ENCODE measurements at places on chromosomes 3 and 15.

DNA sequence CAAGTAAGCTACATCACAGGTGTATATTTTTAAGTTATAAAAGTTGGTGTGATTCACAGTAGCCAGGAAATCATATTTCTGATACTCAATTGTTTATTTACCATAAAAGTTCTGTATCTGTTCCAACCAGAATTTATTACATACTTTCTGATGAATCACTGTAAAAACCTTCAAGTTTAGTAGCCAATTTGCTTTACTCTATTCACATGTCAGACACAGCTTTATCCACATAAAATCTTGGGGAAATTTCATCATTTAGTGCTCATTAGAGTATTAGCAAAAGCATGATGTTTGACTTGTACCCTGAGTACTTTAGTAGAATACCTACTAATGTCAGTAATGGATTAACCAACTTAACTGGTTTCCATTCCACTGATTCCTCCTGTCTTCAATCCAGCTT is 249.8 kb downstream of the POLQ start:
- no peak for DNase-seq

DNA sequence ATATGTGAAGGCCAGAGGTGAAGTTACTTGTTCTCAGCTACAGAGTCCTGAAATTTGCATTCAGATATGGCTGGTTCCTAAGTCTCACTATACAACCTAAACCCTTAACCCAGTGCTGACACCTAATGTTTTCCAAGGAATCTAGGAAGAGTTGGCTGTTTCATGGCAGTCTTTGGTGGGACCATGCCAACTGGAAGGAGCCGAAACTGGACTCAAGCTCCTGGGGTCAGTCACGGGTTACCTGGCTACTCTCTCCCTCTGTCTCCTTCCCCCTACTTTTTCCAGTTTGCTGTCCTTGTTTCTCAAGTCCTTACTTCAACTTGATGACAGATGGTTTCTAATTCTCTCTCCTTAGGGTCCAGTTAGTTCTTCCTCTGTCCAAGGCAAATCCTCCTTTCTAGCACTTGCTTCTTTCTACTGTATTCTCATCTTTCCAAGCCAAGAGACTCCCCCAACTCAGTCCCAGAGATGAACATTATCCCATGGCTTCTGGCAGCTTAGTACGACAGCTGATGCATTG is 88.6 kb upstream of the COL6A5 start:
- no peak for DNase-seq

- DNase-seq = no peak
These were observed 34.2 kb downstream of the CLEC3B start for GRCh38 chr3:45060165-45060892.

DNA sequence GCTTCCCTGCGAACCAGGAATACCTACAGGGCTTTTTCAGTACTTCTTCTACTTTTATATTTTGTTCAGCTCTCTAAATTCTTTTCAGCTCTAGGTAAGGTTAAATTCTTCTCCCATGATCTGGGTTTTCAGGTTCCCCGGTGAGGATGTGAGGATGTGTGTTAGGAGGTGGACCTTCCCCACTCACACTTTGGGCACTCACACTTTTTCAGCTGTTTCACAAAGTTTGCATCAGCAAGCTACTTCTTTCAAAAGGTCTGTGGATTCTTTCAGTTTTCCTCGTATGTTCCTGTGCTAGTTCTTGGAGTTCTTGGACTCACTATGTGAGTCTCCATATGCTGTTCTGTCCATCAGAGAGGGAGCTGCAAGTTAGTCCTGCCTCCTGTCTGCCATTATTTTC is 13.9 kb upstream of the OR5K2 start:
- DNase-seq = no peak

- DNase-seq = no peak
These were observed 62.1 kb downstream of the CORO2B start for GRCh38 chr15:68640791-68641331.

DNA sequence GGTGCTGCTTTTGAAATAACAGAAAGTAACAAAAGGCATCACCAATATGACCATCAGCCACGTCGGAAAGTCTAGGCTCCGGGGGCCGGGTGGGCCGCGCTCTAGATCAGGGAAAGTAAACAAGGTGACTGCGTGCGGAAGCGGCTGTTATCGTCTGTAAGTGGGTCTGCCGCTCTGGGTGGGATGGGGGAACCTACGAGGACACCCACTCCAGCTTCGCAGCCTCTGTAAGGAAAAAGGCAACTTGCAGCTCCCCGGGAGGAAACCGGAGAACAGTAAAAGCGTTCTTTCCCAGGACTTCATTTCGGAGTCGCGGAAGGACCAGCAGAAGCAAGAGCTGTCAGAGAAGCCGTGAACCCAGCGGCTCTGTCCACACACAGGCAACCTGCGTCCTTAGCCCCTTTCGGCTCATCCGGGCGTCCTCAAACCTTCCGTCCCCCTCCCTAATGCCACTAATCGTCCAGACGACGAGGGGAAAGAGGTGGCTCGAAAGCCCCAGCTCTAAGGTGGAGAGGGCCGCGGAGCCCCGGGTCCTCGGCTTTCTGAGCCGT is 461 bp downstream of the XRN1 start:
- no peak for DNase-seq

DNA sequence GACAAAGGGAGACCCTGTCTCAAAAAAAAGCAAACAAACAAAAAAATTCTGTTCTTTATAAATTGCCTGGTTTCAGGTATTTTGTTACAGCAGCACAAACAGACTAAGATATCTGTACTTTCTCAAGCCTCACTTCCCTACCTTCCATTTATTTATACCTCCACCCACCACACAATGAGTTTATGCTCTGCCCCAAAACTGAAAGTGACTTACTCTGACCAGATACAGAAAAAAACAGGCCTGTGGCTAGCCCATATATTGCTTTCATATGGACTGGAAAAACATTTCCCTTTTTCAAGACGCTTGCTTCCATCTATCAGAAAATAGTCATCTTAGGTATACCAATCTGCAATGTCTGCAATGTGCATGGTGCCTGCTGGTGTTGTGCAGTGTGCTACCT is 8.7 kb upstream of the GPD1L start:
- DNase-seq = no peak

GRCh38 chr15:78110916-78111475 is 18.6 kb downstream of the SH2D7 start:
- no peak for DNase-seq

GRCh38 chr3:66971245-66971644 is 26.9 kb upstream of the KBTBD8 start:
- no peak for DNase-seq

DNA sequence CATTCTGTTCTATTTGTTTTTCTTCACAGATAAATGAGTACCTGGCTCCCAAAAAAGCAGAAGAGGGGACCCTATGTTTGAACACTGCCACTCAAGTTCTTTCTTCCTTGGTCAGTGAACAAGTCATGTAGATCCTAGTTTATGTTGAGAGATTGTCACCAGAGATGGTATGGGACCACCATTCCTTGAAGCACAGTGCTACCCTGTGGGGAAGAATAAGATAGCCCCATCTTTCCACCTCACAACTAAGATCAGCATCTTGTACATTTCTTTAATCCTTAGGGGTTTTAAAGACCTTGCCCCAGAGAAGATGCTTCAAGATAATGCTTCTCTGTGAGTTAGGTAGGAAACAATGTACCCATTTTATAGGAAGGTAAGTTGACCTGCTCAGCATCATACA is 233.5 kb upstream of the WNT5A start:
- no peak for DNase-seq

DNA sequence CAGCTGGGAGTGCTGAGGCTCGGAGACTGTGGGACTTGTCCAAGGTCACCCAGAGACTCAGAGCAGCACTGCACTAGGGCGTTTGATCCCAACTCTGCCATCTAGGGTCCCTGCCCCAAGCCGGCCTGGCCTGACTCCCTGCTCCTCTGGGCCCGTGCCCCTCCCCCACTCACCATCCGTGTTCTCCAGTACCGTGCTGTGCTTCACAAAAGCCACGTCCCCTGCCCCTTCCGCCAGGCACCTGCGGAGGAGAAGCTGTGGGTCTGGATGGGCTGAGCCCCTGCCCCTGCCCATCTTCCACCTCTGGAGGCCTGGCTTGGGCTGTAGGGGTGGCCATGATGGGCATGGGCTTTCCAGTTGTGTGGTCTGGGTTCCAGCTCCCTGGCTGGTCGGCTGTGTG is 8.4 kb downstream of the MELTF start:
- DNase-seq = no peak

- no peak for DNase-seq
These were observed 175.8 kb downstream of the SPATA16 start for GRCh38 chr3:172965256-172965655.

DNA sequence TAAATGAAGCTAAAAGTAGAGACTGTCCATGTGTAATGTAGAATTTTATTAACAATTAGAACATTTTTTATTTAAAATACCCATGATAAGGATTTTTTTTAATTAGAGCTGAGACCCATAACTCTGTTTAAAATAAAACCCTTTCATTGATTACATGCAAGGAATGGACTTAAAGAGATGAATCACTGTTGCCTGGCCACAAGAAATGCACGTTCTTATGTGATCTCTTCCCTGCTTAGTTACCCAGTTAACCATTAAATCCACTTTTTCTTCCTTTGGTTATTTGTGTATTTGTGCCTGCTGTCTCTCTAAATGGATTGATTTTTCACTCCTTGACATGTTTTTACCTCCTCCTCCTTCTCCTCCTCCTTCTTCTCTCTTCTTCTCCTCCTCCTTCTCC is 83.3 kb upstream of the SLITRK3 start:
- no peak for DNase-seq

DNA sequence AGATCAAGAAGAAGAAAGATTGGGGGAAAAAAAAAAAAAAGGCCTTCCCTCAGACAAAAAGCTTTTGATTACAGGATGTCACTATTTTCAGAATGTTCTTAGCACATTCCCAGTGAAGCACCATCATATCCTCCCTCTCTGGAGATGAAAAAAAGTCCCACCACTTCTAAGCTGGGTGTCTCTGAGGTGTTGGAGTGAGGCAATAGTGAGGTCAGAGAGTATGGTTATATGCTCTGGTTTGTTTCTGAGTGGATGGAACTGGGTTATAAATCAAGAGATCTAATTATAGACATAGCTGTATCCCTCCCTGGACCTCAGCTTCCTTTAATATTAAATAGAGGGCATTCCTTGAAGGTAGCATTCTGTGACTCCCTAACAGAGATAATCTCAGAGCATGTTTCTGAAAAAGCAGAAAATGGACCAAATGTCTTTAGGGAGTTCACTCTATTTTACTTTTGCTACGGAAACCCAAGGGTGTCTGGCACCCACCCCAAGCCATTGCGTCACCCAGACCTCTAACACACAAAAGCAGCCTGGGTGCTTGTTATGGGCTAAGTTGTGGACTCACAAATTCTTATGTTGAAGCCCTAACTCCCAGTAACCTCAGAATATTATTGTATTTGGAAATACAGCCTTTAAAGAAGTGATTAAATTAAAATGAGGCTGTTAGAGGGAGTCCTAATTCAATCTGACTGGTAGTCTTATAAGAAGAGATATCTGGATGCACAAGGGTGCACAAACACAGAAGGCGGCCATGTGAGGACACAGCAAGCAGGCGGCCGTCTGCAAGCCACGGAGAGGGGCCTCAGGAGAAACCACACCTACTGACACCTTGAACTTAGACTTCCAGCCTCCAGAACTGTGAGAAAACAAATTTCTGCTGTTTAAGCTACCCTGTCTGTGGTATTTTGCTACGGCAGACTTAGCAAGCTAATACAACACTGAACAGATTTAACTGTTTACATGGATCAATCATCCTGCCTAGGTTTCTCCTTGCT is 81.5 kb downstream of the MB21D2 start:
- no peak for DNase-seq

GRCh38 chr3:35241236-35241635 is 398.1 kb upstream of the ARPP21 start:
- no peak for DNase-seq

DNA sequence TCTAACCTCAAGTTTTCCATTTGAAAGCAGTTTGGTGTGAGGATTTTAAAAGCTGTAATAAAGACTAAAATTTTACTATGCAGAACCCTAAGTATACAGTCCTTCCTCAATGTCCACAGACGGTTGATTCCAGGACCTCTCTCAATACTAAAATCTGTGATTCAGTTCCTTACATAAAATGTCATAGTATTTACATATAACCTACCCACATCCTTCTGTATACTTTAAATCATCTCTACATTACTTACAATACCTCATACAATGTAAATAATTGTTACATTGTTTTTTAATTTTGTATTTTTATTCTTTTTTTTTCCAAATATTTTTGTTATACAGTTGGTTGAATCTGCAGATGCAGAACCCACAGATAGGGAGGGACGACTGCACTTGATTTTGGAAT is 2.8 kb upstream of the TOPAZ1 start:
- DNase-seq = no peak

Measured in hypothalamus (tissue), 51 donors.